ENCODE measurements at places on chromosomes 1 and 21.

DNA sequence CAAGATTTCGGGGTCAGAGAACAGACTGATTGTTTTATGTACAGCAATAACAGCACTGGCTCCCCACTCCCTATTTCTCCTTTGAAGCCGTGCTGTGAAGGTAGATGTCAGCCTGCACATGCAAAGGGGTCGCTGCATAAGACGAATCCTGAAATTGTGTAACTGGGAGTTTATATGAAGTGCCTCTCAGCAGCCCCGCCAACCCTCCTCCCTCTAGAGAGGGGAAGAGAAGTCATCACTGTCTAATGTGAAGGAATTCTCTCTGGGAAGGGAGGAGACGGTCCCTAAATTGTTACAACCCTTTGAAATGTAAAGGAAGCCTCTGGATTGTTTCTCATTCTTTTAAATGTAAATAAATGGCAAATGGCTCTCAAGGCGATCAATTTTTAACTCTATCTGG is 545.3 kb downstream of the PLA2G4A start:
- DNase-seq = no peak

DNA sequence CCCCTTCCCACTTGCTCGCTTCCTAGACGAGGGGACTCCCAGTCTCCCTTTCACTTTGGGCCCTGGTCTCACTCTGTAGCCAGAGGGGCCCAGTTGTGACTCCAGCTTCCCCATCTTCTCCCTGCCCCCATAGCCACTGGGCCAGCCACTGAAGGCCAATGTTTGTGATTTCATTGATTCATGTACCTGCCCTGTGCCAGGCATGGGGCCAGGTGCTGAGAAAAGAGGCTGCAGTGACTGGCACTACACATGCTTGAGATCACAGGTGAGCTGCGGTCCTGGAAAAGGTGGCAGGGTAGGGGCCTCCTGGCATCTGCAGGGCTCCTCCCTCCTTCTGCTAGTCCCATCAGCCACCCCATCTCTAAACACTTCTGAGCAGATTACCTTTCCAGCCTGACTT is 345.3 kb upstream of the VAMP3 start:
- DNase-seq = no peak

DNA sequence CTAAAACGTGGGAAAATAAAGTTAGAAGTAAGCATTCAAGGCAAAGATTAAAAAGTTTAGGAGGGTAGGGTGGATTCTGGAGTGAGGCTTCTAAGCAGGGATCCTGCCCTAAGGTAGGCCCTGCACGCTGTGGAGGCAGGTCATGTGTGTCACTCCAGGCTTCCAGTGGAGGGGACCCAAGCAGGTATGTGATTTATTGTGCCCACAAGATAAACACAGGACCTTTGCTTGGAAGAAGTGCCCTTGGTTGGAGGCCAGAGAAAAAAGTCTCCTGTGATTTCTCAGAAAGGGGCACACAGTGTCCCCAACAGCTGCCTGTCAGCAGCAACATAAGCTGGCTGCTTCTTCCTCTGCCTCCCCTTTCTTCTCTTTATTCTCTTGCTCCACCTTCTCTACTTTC is 110.8 kb downstream of the FOXD2 start:
- DNase-seq = no peak

DNA sequence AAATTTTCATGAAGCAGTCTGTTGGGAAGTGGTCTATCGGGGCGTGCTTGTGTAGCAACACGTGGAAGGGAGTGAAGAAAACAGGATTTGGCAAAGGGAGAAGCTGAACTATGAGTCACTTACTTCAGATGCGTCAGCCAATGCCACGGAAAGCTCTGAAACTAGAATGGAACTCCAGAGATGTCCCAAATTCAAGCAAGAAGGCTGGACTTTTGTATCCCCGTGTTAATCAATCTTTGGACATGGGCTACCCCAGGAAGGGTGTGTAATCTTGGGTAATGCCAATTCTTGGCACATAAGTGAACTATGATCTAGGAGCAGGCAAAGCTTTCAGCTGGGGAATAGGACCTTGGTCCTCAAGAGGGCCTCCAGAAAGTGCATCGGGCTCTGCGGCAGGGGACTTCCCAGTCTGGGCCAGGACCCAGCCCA is 102.6 kb downstream of the ADSS2 start:
- no peak for DNase-seq

GRCh38 chr21:33478935-33479678 is 667 bp downstream of the TMEM50B start:
- peak; percentile 55 for DNase-seq

GRCh38 chr1:7456722-7457082 is 314.4 kb upstream of the VAMP3 start:
- no peak for DNase-seq

DNA sequence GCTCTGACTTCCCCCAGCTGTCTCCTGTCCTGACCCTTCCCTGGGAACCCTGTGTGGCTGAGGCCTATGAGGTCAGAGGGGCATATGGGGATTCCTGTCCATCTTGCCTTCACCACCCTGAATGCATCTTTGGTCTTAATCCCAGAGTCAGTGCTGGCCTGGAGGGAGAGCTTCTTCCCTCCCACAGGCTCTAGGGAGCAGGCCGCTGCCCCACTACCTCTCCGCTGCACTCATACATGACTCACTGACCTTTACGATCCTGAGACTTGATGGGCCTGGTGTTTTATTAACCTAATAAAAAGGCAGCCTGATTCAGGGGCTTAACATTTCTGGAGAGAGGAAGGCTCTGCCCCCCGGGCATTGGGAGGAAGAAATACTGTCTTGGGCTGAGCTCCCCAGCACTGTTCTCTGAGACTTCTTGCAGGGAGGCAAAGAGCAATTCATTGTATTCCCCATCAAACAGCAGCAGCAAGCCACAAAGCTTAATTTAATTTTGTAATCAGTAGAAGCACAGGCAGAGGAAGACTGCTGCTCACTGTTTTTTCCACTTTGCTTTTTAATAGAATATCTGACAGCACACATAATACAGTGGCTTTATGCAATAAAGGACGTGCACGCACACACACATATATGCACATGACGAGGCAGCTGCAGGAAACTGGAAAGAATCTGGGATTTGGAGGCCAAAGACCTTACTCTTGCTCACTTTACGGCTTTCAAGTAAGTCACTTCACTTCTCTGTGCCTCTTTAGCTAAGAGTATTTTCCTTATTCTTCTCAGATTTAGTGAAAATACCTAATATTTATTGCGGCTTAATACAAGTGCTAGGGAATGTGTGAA is 89.2 kb upstream of the GRIK3 start:
- DNase-seq = no peak

Data from KBM-7 (cell line).